ENCODE measurements at places on chromosomes 7 and 10.

DNA sequence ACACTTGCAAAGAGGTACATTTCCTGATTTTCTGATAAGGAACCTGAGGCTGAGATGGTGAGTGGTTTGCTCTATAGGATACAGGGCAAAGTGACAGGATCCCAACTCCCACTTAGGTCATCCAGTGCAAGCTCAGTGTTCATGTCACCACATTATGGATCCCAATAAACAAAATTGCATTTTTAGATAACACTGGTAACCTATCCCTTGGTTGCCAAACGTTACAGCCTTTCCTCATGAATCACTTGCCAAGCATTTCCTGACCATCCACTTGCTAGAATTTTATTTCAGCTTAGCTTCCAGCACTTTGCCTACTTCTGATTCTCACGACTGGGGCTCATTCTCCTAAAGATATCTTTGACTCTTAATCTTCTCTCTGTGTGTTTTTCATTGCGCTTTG lies 131.4 kb upstream of the ODAD2 start:
- no peak for DNase-seq

- no peak for DNase-seq
Observed at GRCh38 chr7:90560730-90561129, 35.4 kb upstream of the CDK14 start.

DNA sequence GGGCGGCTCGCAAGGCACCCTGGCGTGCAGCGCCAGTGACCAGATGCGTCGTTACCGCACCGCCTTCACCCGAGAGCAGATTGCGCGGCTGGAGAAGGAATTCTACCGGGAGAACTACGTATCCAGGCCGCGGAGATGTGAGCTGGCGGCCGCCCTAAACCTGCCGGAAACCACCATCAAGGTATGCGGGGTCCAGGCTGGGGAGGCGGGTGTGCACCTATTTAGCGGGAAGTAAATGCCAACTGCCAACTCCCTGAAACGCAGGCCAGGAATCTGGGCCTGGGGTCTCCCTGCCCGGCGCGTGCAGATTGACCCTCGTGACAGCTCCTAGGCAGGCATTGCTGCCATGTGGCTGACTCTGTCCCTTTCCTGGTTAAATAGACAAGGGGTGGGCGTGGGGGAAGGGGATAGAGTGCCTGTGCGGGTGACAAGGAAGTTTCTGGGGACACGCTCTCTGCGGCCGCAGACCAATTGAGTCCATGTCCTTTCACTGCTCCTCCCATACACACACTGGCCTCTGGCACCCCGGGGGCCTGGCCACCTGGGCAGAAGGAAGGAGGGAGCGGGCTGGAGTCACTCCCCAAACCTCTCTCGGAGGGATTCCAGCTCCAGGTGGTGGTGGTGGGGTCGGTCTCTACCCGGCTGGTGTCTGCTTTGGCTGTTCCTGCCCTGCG lies 2.7 kb downstream of the EVX1 start:
- DNase-seq = peak; percentile 71

DNA sequence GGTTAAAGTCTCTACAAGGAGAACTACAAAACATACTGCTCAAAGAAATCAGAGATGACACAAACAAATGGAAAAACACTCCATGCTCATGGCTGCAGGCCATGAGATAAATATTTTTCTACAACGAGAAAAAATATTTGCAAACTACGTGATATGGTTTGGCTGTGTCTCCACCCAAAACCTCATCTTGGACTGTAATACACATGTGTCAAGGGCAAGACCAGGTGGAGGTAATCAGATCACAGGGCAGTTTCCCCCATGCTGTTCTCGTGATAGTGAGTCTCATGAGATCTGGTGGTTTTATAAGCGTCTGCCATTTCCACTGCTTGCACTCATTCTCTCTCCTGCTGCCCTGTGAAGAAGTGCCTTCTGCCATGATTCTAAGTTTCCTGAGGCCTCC lies 57.8 kb downstream of the COA1 start:
- no peak for DNase-seq

- DNase-seq = no peak
Observed at GRCh38 chr7:17041324-17041723, 159.5 kb upstream of the AGR3 start.

GRCh38 chr7:31076051-31076450 lies 23.9 kb downstream of the ADCYAP1R1 start:
- no peak for DNase-seq
